ENCODE measurements at places on chromosomes 2 and 18.

DNA sequence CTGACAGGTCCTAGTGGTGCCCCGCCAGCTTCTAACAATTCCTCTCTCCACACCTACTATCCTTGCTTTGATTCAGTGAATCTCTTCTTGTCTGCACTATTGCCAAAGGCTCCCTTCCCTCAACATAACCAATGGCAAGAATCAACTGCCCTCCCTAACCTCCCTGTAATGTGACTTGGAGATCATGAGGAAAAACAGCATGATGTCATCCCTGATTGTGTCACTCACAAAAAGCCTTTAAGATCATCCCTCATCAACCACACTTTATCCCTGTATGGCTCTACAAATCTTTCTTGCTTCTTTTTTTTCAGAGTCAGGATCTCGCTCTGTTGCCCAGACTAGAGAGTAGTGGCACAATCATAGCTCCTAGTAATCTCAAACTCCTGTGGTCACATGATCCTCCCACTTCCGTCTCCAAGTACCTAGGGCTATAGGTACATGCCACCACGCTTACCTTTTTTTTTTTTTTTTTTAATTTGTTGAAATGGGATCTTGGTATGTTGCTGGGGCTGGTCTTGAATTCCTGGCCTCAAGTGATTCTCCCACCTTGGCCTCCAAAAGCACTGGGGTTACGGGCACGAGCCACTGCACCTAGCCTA is 19.7 kb downstream of the SAP130 start:
- no peak for DNase-seq

GRCh38 chr2:64947885-64948284 is 41.3 kb upstream of the SLC1A4 start:
- peak; percentile 60 for DNase-seq

DNA sequence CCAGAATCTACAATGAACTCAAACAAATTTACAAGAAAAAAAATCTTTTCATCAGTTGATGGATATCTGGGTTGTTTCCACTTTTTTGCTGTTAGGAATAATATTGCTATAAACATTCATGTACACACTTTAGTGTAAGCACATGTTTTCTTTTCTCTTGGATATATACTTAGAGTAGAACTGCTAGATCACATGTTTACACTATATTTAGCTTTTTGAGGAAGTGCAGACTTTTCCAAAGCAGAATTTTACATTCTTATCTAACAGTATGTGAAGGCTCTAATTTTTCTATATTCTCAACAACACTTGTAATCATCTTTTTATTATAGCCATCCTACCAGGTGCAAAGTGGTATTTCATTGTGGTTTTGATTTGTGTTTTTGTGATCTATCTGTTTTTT is 103.6 kb upstream of the RMP24 start:
- no peak for DNase-seq

GRCh38 chr2:215528555-215528954 is 92.7 kb upstream of the FN1 start:
- no peak for DNase-seq

DNA sequence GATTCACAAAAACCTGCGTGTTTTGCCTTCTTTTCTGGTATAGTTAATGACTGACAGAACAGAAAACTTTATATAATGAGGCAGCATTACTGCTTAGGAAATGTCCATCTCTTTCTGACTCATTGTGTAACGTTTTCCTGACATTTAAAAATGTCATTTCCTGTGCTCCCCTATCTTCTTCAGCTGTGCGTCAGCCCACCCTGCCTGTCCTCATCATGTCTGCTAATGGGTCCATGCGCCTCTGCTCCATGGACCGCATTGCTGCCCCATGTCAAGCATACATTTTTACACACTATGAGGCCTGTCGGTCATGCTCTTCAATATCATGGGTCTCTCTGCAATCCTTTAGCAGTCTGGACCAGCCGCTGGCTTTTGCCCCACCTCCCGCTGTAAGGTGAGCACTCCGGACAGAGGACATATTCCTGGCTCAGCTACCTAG is 234.3 kb downstream of the CDCA7 start:
- no peak for DNase-seq

DNA sequence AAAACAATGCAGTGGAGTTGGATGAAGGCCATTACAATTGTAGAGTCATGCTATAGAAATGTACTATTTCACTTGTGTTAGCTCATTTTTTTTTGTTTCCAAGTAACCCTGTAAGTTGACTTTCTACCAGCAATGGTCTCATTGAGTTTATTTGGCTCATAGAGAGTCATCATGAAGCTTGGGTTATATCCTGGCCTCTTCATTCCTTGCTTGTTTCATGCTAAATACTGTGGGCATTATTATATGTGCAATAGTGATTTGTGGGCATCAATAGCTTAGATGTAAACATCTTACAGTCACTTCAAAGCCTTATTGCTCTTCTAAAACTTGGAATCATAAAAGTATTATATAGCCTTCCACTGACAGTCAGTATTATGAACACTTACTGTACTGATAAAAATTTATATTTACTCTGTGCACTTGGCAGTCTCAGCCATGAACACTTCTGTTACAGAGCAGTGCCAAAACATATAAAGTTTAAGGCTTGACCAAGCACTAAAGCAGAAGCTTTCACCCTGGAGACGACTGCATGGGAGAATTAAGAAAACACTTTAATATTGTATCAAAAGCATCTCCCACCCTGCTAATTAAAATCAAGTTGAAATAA is 751.2 kb downstream of the SATB2 start:
- no peak for DNase-seq

GRCh38 chr2:110888411-110888810 is 156.0 kb downstream of the ACOXL start:
- DNase-seq, result no peak

- no peak for DNase-seq
Measured at GRCh38 chr18:61825386-61825785, 67.4 kb downstream of the RNF152 start.

GRCh38 chr18:12742453-12742852 is 39.6 kb downstream of the PSMG2 start:
- DNase-seq, result no peak

GRCh38 chr2:881204-881918 is 69.3 kb upstream of the SNTG2 start:
- DNase-seq, result no peak

- DNase-seq, result no peak
Measured at GRCh38 chr2:231601356-231602229, 8.9 kb downstream of the TEX44 start.

GRCh38 chr2:127694986-127695385 is 6.3 kb upstream of the SFT2D3 start:
- no peak for DNase-seq

DNA sequence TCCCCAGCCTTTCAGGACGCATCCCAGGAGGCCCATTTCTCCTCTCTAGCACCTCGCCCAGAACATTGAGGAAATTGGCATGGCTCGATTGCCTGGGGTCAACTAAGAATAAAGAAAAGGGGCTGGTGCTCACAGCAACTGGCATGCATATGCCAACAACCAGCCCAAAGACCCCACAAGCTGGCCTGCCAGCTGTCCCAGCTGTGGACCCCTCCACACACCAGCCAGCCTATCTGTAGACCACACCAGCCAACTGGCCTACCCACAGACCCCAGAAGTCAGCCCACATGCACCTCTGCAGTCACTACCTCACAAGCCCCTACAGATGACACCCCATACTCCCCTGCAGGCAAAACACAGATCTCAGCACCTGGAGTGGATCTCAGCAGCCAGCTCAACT is 123.8 kb upstream of the ID2 start:
- DNase-seq, result no peak

DNA sequence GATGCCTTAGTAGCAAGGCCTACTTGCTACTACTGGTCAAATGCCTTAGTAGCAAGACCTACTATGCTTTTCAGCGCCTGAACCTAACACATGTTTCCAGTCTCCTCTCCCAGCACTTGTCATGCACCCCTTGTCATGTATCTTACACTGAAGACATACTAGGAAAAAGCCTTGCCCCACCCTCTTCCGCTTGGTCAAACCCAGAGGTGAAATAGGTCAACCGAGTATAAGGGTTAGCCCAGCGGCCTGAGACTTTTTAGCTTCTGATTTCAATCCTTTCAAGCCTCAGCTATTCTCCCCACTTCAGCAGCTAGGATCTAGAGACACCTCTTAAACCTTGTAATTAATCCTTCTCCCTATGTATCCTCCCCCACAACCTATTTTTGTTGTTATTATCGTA is 73.3 kb downstream of the UPP2 start:
- no peak for DNase-seq

- no peak for DNase-seq
Measured at GRCh38 chr2:234771980-234772732, 179.7 kb upstream of the SH3BP4 start.

GRCh38 chr18:63465059-63465458 is 11.7 kb upstream of the SERPINB5 start:
- no peak for DNase-seq

DNA sequence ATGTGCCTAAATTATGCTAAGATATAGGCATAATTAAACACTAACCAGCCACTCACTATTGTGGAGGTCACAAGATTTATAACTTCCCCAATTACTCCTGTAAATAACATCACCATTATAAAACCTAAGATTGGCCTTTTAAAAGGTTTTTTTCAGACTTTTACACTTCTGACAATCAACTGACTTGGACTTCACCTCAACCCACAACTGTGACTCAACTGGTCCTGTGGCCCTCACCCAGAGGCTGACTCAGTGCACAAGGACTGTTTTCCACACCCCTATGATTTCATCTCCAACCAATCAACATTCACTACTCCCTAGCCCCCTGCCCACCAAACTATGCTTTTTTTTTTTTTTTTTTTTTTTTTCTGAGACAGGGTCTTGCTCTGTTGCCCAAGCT is 11.6 kb downstream of the TTR start:
- no peak for DNase-seq

- no peak for DNase-seq
Measured at GRCh38 chr2:170345607-170346006, 167.7 kb downstream of the MYO3B start.

GRCh38 chr2:152710713-152711112 is 6.5 kb downstream of the PRPF40A start:
- no peak for DNase-seq

DNA sequence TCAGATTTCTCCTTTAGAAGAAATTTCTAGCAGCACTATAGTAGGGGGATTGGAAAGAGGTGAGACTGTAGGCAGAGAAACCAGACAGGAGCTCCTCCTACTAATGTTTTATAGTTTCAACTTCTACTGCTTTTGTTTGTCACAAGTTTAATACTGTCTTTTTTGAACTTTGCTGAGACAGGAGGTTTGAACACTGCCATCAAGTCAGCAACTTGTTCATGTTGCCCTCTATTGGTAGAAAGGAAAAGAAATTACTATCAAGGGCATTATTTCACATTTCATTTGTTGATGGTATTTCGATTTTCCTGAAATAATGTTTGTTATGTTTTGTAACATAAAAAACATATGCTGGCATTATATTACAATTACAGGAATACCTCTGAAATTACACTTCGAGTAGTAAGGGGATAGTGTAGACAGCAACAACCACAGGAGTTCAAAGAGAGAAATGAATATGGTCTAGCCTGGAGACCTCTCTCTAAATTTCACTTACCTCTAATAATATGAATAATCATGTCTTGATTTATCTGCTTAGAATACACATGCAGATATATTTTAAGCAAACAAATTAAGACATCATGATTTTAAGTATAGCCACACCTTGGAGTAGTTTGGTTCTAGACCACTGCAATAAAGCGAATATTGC is 12.4 kb upstream of the CCDC88A start:
- DNase-seq, result no peak

GRCh38 chr18:79859314-79859713 is 61.6 kb downstream of the KCNG2 start:
- DNase-seq, result no peak

DNA sequence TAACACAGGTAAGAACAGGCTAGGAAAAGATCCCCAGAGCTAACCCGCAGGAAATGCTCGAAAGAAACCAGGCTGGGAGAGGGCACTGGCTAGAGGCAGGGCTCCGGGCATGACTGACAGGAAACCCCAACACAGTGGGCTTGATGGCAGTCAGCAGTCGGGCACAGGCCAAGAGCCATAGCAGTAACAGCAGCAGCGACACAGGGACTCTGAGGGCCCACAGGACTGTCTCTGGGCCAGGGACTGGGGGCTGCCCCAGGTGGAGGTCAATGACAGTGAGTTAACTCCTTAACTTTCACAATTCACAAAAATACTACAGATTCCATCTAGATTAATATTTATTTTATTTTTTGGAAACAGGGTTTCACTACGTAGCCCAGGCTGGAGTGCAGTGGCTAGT is 37.3 kb upstream of the ASPRV1 start:
- no peak for DNase-seq

GRCh38 chr2:60499651-60500265 is 53.7 kb downstream of the BCL11A start:
- no peak for DNase-seq

DNA sequence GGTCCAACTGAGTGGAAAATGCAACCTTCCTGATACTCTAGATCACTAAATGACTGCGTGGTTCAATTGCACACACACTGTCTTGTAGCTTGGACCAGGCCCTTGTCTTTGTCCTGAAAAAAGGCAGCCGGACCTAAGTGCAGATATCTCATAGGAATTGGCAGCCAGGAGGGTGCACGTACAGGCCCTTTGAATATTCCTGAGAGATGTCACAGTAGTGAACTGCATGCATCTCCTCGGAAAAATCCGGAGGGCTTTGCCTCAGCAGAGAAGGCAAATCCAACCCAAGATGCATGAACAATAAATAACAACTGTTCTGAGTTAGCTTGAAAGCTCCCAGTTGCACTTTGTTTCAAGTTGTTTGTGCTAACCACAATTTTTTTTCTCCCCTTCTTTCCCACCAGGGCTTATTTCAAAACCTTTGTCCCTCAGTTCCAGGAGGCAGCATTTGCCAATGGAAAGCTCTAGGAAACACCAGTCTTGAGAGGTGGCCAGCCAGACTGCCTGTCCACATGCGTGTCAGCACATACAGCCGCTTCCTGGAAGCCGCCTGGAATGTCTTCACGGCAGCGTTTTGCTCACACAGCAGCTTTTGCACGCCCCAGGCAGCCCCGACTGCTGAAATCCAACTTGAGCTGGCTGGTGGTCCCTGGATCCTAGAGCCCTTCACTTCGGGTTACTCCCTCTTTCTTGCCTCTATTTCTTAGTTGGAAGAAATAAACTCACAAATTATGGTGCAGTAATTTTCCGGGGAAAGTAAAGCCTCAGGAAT is 54.4 kb upstream of the FOSL2 start:
- DNase-seq, result no peak

GRCh38 chr18:40380686-40381439 is 1574.2 kb upstream of the PIK3C3 start:
- no peak for DNase-seq

- DNase-seq, result no peak
Measured at GRCh38 chr18:7980656-7981055, 413.5 kb downstream of the PTPRM start.

- no peak for DNase-seq
Measured at GRCh38 chr2:24490181-24490689, 819 bp upstream of the NCOA1 start.

- peak; percentile 74 for DNase-seq
Measured at GRCh38 chr2:149330127-149331022, at the start of gene LYPD6. LYPD6 (plus strand) TSS chr2:149330587; CDS start chr2:149437709, 107,122 bp downstream.

DNA sequence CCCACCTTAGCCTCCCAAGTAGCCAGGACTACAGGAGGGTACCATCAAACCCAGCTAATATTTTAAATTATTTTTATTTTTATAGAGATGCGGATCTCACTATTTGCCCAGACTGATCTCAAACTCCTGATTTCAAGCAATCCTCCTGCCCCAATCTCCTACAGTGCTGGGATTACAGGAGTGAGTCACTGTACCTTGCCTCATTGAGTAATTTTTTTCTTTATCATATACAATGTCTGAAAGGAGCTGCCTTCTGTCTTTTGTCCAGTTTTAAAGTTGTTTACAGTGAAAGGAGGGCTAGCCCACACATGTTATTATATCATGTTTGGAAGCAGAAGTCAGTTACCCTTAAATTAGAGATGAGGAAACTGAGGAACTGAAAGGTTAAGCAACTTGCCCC is 32.5 kb downstream of the PRKRA start:
- DNase-seq, result no peak

GRCh38 chr2:109129921-109130722 is 1.1 kb downstream of the SH3RF3 start:
- DNase-seq, result no peak
